Temporal lobe (tissue), 4 donors: ENCODE measurements at places on chromosomes 12 and 14. TPM values are rescaled to one million over a fixed set of nuclear protein-coding genes. Genes with fewer than 3 reads are reported as not detected.

Gene PPM1H
- total RNA-seq: 10.1 TPM

Gene KSR2
- 1.5 TPM for total RNA-seq

Gene ERBB3
- total RNA-seq: 6.4 TPM

Gene TAS2R43
- 4.9 TPM for total RNA-seq

Gene SERPINA12
- not detected for total RNA-seq
